ENCODE measurements at places on chromosomes 6 and 20. TPM values are rescaled to one million over a fixed set of nuclear protein-coding genes. Genes with fewer than 3 reads are reported as not detected.

The MMP24OS gene
- total RNA-seq = 8.8 TPM

The ZNF334 gene
- 8.5 TPM for total RNA-seq

The EPPIN gene
- total RNA-seq = not detected

The FAM209B gene
- total RNA-seq = 0.13 TPM

The PRL gene
- 0.13 TPM for total RNA-seq

The DUSP15 gene
- 1.6 TPM for total RNA-seq

The CD24 gene
- 19.0 TPM for total RNA-seq

The GGTLC1 gene
- total RNA-seq = not detected

The SLC22A3 gene
- total RNA-seq = 8.2 TPM

The HEY2 gene
- 6.1 TPM for total RNA-seq

The OR12D3 gene
- not detected for total RNA-seq

The PAQR8 gene
- total RNA-seq = 4.7 TPM

The ANKS1A gene
- 22.7 TPM for total RNA-seq

The WFDC10B gene
- not detected for total RNA-seq

The ZNF165 gene
- 0.62 TPM for total RNA-seq
